ENCODE measurements at places on chromosomes 2 and 18. TPM values are rescaled to one million over a fixed set of nuclear protein-coding genes. Genes with fewer than 3 reads are reported as not detected.

GRCh38 chr2:176178757-176179295 is 9.6 kb upstream of the HOXD1 start:
- peak; percentile 47 for DNase-seq

CFC1 gene
- total RNA-seq = not detected

DNA sequence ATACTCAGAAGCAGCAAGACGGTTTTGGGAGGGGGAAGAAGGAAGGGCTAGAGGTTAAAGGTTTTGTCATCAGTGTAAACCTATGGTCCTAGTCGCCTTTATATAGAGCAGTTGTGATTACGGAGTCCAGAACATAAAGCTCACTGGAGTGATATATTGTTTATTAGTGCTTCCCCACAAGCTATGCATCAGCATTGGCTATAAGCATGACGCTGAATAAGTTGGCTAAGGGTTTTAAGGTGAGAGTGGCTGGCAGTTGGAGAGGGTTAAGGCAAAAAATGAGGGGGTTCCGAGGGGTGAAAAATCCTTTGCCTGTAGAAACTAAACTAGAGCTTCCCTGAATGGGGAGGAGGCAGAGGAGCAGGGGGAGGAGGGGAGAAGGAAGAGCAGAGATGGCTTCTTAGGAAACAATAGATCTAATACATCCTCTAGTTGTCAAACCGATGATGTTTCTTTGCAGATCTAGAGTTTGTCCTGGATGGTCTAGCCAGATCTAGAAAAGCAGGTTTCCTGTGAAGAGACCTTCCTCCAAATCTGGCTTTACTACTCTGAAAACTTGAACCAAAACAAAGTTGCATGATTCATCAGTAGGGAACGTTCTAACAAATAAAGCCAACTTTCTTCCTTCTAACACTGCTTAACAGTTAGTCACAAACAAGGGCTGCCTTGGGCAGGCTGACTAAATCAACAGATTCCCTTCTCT is 2.5 kb downstream of the KLF7 start:
- peak; percentile 65 for DNase-seq

- no peak for DNase-seq
Observed at GRCh38 chr2:172223601-172224054, 120.9 kb upstream of the DLX2 start.

DNA sequence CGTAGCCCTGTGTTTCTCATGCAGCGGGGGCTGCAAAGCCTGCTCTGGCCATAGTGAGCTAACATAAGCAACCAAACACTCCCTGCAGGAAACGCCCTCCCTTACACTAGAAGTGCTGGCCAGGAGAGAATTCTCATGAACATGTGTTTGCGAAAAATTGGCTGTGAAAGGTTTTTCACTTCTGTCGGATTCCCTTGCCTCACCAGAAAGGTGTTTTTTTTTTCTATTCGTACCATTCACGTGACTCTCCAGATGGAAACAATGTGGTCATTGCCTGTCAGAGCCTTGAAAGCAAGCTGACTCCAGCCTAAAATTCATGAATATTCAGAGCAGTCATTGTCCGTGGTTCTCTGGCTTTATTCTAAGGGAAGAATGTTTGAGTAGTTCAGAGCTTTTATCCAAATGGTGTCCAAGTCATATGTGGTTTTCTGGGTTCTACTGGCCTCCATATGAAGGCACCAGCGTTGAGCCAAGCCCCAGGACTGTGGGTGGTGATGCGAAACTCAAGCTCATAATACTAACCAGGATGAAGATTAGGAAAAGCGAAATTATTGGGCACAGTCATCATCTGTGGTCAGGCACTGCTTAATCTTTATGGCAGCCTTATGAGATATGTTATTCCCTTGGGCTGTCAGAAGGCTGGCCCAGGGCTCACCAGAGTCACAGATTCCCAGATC is 236.4 kb downstream of the ALPK2 start:
- DNase-seq = peak; percentile 70

DNA sequence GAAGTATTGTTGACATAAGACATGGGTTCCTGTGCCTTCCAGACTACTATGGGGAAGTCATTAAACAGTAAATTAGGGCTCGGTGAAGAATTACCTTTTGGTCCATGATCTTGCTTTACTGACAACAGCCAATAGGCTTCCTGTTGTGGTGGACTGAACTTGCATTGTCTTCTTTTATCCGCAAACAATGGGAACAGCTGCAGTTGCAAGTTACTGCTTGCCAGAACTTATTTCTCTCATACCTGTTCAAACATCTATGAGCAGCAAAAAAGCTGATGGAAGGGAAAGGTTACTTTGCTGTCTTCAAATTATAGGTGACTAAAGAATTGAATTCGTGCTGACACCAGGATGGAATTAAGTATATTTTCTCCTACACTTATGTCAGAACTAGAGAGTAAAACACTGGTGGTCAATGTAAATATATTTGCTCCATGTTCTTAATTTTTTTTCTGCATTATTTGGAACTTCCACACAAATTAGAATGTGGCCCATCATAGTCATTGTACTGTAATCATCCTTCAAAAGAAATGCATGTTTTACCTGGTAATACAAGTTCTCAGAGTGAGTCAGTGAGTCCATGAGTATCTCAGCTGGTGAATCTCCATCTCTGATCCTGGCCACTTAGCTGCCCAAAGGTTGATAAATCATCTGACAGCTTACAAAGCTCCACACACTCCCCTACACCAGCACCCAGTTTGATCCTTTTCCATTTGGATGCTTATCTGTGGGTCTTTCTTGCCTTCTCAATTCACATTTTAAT is 37.3 kb upstream of the RNF152 start:
- DNase-seq = peak; percentile 11

UGT1A4 gene
- not detected for total RNA-seq

Data from lung microvascular endothelial cell (primary cell).